Islet precursor cell (in vitro differentiated cells): ENCODE measurements at places on chromosomes 3 and 15.

DNA sequence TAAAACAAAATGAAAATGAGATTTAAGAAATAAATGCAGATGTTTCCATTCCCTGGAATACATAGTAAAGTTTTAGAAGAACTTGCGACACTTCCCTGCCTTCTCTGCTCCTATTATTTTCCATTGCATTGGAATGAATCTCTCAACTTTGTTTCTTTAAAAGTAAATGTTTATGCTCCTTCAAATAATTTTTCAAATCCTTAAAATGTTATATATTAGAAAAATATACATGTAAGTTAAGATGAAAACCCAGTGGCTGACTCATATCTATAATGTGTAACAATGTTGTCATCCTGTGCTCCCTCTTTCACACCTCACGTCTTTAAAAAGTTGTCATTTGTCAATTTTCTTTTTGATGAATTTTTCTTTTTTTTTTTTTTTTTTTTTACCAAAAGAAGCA, 3.6 kb downstream of the RBMS3 start:
- DNase-seq, result no peak

- DNase-seq, result no peak
These were observed 10.4 kb downstream of the PPCDC start for GRCh38 chr15:75033809-75034208.

DNA sequence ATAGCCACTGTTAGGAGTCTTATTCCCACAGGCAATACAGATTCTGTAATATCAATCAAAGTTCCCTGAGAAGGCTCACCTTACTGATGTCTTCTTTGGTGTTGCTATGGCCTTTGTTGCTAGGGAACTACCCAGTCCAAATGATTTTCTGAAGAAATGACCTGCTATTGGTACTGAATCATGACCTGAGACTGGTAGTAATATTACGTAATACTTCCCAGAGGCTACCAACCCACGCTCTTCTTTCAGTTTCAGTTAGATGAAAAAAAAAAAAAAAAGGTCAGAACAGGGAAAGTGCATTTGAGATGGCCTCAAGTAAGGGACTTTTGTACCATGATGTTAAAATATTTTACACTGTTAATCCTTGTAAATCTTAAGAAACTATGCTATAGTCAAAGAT, 1092.5 kb upstream of the EPHA6 start:
- DNase-seq, result no peak

- DNase-seq, result no peak
These were observed 114.2 kb downstream of the KLF13 start for GRCh38 chr15:31440754-31441311.

DNA sequence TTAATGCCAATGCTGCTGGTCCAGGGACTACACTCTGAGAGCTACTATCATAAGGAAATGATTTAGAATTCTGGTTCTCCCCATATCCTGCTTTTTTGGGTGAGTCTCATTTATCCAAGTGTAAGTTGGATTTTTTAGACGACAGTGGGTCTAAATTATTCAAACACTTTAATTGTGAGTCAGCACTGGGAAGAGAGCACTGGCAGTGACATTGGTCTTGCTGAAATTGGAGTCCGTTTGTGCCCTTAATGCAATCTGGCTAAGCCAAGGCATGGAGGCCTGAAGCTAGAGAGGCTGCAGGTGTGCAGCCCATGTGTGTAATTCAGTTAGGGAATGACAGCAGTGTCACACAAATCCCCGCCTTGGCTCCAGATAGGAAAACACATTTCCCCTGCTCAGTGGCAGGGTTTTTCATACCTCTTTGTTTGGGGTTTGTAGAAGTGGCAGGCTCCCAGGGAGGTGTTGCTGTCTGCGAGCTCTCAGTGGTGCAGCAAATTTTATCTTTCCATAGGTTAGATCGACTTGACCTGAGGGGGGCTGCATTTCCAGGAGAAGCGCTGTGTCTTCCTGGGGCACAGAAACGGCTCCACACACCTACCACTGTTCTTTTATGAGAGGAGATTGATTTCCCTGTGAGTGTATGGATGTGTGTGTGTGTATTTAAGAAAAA, 197.7 kb downstream of the CD47 start:
- DNase-seq, result no peak

DNA sequence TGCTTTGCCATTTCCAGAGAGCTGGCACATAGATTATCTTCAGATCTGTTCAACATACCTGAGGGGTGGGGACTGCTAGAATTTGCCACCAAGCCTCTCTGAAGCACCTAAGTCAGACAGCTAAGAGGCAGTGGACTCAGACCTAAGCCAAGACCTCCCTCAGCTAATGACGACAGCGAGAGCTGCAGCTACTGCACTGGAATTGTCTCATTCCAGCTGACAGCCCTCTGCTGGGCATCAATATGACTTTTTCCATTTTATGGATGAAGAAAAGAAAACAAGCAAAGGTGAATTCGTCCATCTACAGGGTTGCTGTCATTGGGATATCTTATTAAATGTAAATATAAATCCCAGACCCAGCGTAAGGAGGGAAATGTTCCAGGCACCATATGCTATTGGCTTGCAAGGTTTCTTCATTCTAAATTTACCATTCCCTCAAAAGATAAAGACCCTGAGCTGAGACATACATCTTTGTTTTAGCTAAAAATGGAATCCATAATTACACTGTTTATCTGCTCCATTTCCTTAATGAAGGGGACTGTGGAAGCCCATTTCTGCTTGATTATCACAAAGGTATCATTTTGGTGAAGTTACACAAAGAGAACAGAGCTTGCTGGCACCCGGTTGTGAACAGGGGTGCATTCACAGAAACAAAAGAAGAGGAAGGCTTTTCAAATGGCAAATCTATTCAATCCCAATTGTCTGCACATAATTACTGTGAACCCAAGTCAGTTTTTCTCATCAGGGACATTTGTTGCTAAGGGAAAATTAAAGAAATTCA, 85.5 kb upstream of the LRTM1 start:
- no peak for DNase-seq

DNA sequence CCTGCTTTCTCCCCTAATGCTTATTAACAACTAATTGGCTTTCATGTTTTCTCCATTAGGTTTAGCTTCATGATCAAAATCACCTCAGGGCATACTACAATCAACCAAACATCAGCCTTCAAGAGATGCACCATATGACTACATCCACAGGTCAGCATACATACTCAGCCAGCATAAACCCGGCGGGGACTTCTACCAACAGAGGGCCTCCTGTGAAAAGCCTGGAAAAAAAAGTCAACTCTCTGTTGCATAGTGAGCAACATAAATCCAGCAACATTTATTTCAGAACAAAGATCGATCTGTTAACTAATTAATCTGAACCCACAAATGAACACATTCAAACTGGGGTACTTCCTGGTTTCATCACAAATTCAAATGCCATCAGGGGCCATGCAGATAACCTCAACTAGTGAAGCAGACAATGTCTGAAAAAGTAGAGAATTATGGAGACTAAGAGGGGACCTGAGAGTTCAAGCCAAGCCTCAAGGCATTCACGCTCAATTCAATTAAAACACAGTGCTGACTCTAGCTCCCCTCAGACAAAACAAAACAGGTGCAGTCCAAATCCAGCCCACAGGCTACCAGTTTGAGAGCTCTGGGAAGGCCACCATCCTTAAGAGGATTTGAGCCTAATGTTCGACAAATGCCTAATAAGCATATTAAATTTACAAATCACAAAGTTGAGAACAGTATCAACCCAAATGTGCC, 124.5 kb downstream of the MAGI1 start:
- DNase-seq, result no peak
